Breast epithelium (tissue), 4 donors: ENCODE measurements at places on chromosomes 4 and X.
A peak's percentile ranks its signal among the peaks of the same experiment; 100 is the strongest.

DNA sequence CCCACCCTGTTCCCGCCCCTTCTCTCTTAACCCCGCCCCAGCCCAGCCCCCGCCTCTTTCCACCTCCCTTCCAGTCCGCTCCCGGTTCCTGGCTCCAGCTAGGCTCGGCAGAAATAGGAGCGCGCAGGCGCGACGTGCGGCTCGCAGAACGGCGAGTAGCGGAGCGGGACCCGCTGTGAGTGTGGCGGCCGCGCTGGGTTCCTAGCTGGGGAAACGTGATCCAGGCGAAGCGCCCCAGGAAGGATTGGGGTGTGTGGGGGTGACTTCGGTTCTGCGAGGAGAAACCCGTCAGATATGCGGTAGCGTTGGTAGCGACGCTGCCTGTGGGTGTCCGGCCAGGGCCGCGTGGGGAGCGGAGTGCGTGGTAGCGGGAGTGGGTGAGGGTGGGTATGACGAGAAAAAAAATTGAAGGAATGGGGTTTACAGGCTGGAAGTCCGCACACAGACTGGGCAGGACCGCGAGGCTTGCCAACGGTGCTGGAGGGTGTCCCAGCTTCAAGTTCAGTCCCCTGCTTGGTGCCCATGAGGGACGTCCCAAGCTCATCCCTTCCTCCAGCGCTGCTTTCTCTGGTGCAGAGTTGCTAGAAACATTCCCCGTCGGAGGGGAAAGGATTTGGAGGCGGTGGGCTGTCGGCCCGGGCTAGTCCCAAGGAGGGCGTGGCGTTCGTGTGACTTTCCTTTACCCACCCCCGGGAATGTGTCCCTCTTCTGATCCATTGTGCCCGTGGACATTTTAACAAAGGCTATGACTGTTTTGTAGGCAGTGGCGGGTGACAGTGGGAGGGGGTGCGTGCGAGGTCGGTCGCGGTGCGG lies at the start of gene PRRG1:
Gene PRRG1 (plus strand): TSS at position 144 of the 813 bp plus-strand sequence. CDS start 56,886 bp downstream, outside the sequence.
- peak within 1 kb of the TSS; percentile 65 for H3K4me3 ChIP-seq
- no peaks in the 10 kb centered on the region for H3K4me1 ChIP-seq
- no peaks in the 10 kb centered on the region for H3K27me3 ChIP-seq
- H3K36me3 ChIP-seq = no peaks in the 10 kb centered on the region
- H3K27ac ChIP-seq = peak within 1 kb of the TSS; percentile 60

DNA sequence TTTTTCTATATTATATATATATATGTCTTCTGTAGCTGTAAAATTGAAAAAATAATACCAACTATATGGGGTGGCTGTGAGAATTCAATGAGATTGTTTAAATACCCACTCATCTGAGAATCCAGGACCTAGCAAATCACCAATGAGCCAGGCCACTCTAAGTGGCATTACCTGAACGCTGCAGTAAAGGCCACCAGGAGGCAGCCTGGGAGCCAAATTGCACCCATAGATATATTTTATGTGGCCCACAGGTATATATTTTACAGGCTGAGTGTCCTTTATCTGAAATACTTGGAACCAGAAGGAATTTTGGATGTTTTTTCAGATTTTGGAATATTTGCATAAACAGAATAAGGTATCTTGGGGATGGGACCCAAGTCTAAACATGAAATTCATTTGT lies 58.2 kb upstream of the C4orf50 start:
- no peaks in the 10 kb centered on the region for H3K36me3 ChIP-seq
- H3K27ac ChIP-seq = no peak overlapping the region
- no peak for DNase-seq
- H3K4me3 ChIP-seq = no peak overlapping the region

GRCh38 chrX:68428431-68428830 lies 4.9 kb downstream of the OPHN1 start:
- no peak overlapping the region for H3K27ac ChIP-seq
- no peak overlapping the region for H3K4me3 ChIP-seq
- H3K36me3 ChIP-seq = no peaks in the 10 kb centered on the region
- no peaks in the 10 kb centered on the region for H3K27me3 ChIP-seq
- DNase-seq = no peak
- no peaks in the 10 kb centered on the region for H3K4me1 ChIP-seq

GRCh38 chr4:46946919-46947536 lies 38.0 kb upstream of the COX7B2 start:
- H3K27me3 ChIP-seq = no peaks in the 10 kb centered on the region
- H3K4me1 ChIP-seq = no peaks in the 10 kb centered on the region
- H3K27ac ChIP-seq = no peak overlapping the region
- no peaks in the 10 kb centered on the region for H3K36me3 ChIP-seq

GRCh38 chr4:112055100-112055499 lies 90.2 kb upstream of the FAM241A start:
- no peak overlapping the region for H3K27ac ChIP-seq
- no peak for DNase-seq
- no peaks in the 10 kb centered on the region for H3K27me3 ChIP-seq

DNA sequence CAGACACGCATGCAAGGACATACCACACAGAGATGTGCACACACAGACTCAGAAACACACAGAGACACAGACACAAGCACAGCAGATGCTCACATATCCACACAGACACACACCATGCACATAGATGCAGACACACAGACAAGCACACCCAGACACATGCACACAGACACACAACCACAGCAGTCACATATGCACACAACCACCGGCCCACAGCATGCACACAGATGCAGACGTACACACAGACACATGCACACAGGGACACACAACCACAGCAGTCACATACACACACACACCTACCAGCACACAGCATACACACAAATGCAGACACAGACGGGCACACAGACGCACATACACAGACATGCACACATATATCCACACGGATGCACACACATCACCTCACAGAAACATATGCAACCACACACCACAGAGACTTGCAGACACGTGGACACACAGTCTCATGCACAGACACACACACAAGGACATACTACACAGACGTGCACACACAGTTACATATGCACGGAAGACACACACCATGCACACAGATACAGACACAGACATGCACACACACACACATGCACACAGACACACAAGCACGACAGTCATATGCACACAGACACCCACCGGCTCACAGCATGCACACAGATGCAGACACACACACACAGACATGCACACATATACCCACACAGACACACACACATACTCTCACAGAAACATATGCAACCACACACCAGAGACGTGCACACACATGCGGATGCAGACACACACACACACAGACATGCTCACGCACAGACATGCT lies 25.2 kb upstream of the SLC25A6 start:
- H3K36me3 ChIP-seq = peaks cover 15% of the 10 kb centered on the region
- H3K4me1 ChIP-seq = no peaks in the 10 kb centered on the region
- no peaks in the 10 kb centered on the region for H3K27me3 ChIP-seq
- DNase-seq = no peak

- DNase-seq = no peak
- peaks cover 36% of the 10 kb centered on the region for H3K27me3 ChIP-seq
- no peaks in the 10 kb centered on the region for H3K36me3 ChIP-seq
- H3K4me3 ChIP-seq = no peak overlapping the region
- H3K4me1 ChIP-seq = no peaks in the 10 kb centered on the region
Observed at GRCh38 chrX:13911586-13911985, 94.7 kb upstream of the GPM6B start.

DNA sequence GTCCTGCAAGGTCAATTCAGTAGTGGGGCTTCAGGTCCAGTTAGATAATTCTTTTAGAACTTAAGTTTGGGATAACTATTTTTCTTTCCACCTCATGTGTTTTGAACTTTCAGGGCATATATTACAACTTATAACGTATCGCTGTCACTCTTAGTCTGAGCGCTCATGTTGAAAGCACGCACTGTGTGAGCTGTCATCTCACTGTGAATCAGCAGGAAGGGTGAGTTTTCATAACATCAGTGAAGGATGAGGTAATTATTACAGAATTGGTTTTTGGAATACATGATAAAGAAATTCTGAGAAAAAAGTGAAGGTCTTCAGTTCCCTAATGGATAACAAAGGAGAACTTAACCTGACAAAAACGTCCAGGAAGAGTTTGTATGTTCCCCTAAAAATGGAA lies 45.1 kb upstream of the SLC4A4 start:
- H3K36me3 ChIP-seq = no peaks in the 10 kb centered on the region
- H3K27me3 ChIP-seq = no peaks in the 10 kb centered on the region
- no peak overlapping the region for H3K27ac ChIP-seq

GRCh38 chrX:96568071-96568470 lies 116.6 kb upstream of the DIAPH2 start:
- no peak overlapping the region for H3K4me3 ChIP-seq
- no peak overlapping the region for H3K27ac ChIP-seq
- no peaks in the 10 kb centered on the region for H3K4me1 ChIP-seq
- DNase-seq = no peak

DNA sequence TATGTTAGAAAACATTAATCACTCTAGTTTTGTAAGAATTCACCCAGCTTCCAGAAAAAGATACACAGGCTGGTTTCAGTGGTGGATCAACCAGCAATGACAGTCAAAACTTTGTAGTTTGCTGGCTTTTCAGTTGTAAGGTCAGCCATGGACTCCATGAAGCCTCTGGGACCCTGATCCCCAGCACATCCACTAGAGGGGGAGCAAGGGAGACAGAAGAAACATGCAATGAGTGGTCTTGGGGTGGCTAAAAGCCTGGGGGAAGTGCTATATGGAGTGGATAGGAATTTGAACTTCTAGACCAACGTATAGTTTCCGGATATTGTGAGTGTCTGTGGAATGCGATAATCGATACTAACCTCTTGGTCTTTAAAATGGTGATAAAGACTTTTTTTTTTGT lies 72.7 kb downstream of the AFF2 start:
- H3K4me3 ChIP-seq = no peak overlapping the region
- H3K27ac ChIP-seq = no peak overlapping the region
- DNase-seq = no peak
- peaks cover 2% of the 10 kb centered on the region for H3K27me3 ChIP-seq
- H3K4me1 ChIP-seq = no peaks in the 10 kb centered on the region
- H3K36me3 ChIP-seq = no peaks in the 10 kb centered on the region
